Stimulated activated CD8-positive, alpha-beta memory T cell treated with anti-CD3 and anti-CD28 coated beads, Interleukin-2, amount 100 ng/mL, for 1 hour (primary cell): ENCODE measurements at places on chromosomes 7 and 10.

GRCh38 chr10:78597796-78598555 is 470.8 kb upstream of the ZMIZ1 start:
- DNase-seq = no peak

GRCh38 chr10:69957241-69957885 is 95.3 kb upstream of the MACROH2A2 start:
- no peak for DNase-seq

- no peak for DNase-seq
These were observed 95.3 kb downstream of the SEMA3D start for GRCh38 chr7:85091565-85091928.

DNA sequence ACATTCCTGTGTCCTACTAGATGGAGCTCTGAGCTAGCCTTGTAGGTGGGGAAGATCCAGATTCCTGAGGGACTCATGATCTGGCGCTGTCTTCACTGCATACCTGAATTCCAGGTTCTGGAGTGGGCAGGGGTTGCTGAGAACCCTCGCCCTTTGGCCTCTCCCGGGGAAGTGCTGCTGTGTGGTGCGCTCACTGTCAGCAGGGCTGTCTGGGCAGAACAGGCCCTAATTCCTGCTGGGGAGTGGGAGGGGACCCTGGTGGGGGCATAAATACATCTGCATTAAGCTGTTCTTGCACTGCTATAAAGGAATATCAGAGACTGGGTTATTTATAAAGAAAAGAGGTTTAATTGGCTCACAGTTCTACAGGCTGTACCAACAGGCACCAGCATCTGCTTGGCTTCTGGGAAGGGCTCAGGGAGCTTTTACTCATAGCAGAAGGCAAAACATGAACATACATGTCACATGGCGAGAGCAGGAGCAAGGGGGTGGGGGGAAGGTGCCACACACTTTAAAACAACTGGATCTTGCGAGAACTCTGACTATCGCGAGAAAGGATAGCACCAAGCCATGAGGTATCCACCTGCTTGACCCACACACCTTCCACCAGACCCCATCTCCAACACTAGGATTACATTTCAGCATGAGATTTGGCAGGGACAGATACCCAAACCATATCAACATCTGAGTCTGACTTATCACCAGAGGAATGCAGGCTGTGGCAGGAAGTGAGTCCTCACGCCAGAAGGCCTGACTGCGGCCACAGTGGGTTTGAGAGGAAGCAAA is 115.0 kb downstream of the ADCY1 start:
- no peak for DNase-seq

- no peak for DNase-seq
These were observed 244.7 kb upstream of the RHOBTB1 start for GRCh38 chr10:61188691-61189090.

DNA sequence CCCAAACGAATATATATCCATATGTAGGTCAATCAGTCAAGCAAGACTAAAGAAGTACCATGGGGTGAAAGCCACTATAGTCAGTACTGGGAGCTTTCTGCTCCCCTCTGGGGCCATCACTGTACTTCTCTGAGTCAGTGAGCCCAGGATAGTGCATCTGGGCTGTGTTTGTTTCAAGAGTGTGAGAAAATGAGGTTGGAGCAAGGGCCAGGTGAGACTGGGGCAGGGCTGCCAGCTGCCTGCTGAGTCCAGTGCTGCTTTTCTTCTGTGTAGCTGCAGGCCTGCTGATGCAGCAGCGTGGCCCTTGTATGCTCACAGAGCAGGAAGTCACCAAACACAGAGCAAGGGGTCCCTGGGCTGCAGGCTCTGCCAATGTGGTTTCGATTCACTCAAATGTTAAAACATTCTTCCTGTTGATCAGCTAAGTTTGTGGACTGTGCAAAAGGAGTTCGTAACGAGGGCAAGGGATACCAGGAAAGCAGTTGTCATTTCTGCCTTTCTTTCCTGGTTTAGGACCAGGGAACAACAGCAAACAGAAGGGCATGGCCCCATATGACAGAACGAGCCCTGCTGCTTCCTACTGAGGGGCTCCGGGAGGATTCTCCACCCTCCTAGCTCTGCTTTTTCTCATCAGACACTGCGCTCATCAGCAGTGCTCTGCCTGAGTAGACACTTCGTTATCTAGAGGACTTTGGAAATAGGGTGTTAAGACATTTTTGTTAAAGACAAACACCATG is 65.4 kb upstream of the TNS3 start:
- DNase-seq = no peak

DNA sequence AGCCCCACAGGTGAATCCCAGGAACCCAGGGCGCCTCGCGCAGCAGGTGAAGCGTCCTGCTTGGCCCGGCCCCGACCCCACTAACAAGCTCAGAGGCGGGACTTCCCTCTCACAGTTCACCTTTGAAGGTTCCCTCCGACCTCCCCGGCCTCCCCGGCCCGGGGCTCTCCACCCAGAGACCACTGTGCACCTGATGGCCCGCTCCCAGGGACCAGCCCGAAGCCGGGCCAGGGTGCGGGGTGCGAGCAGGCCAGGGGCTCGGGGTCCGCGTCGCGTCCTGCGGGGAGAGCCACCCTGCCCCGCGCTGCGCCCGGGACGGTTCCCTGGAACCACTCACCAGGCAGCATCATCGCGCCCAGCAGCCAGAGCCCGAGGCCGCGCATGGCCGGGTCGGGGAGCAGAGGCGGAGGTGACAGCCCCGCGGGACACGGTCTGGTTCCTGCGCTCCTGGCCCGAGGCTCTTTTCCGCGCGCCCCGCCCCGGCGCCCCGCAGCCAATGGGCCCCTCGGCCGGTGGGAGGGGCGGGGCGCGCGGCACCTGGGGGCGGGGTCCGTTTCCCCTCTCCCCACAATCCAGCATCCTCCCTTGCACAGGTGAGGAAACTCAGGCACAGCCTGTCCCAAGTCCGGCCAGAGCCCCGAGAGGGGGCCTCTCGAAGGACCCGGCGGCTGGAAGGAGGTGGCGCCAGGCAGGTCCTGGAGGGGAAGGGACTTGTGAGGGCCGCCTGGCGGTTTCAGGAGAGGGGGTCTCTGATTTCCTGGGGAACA is at the start of gene ADAM8:
Gene ADAM8, minus strand, starts transcription at position 434 of the 767 bp plus-strand sequence. Its CDS starts 51 bp downstream, at position 383.
- DNase-seq = no peak
